ENCODE measurements at places on chromosomes 11 and 22. TPM values are rescaled to one million over a fixed set of nuclear protein-coding genes. Genes with fewer than 3 reads are reported as not detected.

ART1 gene
- not detected for polyA plus RNA-seq

APOA5 gene
- polyA plus RNA-seq = not detected

DNA sequence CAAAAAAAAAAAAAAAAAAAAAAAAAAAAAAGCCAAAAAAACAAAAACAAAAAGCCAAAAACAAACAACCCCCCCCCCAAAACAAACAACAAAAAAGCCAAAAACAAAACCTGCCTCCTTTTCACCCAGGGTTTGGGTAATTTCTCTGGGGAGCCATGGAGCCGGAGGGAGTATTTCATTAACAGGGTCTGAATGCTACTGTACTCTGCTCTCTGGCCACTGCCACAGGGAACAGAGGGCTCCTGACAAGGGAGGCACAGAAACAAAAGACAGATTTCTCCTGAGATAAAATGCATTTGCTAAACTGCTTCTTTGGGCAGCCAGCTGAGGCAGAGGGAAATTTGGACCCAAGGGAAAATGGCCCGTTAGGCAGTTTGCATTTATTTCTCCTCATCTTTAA, 266.0 kb upstream of the SYN3 start:
- no peak for DNase-seq

DNA sequence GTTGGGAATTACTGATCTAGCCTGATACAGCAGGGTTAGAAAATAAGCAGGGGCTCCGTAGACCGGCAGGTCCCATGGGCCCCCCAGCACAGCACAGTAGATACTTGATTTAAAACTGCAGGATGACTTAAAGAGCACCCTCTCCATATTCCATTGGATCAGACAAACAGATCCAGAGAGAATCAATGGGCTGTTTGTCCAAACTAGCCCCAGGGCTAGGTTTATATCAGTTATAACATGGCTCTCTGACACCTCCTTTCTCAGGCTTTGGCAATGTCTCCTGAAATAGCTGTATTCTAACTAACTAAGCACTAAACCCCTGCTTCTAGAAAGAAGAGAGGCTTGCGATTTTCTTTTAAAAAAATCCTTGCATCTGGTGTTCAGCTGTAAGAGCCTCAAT, 100.4 kb upstream of the GALNT18 start:
- no peak for DNase-seq

GRCh38 chr11:134541355-134541754, 129.3 kb upstream of the B3GAT1 start:
- DNase-seq = no peak

DNA sequence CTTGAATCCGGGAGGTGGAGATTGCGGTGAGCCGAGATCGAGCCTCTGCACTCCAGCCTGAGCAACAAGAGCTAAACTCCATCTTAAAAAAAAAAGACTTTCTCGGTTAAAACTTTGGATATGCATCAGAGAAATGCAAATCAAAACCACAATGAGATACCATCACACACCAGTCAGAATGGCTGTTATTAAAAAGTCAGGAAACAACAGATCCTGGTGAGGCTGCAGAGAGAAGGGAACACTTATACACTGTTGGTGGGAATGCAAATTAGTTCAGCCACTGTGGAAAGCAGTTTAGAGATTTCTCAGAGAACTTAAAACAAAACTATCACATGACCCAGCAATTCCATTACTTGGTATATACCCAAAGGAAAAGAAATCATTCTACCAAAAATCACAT, 619.4 kb upstream of the KIRREL3 start:
- DNase-seq = no peak

DNA sequence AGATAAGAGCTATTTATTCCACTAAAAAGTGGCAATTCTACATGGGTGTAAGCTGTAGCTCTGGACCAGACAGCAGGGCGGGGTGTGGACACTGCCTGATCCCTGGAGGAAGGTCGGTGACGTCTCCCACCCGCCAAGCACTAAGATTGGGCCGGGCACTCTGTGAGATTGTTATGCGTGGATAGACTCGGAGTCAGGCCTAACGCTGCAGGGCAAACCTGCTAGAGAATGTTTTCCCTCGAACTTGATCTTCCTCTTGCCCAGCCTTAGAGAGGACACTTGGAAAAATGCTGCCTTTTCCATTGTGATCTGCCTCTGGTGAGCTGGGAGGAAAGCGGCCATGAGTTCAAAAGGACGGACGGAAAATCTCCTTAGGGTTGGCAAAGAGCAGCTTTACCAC, 1273.4 kb downstream of the TBC1D22A start:
- no peak for DNase-seq

GRCh38 chr11:113240790-113241635, 73.4 kb upstream of the TTC12 start:
- no peak for DNase-seq
